Kidney (tissue), 22 donors: ENCODE measurements at places on chromosomes 1 and 21. TPM values are rescaled to one million over a fixed set of nuclear protein-coding genes. Genes with fewer than 3 reads are reported as not detected.
A peak's percentile ranks its signal among the peaks of the same experiment; 100 is the strongest.

DNA sequence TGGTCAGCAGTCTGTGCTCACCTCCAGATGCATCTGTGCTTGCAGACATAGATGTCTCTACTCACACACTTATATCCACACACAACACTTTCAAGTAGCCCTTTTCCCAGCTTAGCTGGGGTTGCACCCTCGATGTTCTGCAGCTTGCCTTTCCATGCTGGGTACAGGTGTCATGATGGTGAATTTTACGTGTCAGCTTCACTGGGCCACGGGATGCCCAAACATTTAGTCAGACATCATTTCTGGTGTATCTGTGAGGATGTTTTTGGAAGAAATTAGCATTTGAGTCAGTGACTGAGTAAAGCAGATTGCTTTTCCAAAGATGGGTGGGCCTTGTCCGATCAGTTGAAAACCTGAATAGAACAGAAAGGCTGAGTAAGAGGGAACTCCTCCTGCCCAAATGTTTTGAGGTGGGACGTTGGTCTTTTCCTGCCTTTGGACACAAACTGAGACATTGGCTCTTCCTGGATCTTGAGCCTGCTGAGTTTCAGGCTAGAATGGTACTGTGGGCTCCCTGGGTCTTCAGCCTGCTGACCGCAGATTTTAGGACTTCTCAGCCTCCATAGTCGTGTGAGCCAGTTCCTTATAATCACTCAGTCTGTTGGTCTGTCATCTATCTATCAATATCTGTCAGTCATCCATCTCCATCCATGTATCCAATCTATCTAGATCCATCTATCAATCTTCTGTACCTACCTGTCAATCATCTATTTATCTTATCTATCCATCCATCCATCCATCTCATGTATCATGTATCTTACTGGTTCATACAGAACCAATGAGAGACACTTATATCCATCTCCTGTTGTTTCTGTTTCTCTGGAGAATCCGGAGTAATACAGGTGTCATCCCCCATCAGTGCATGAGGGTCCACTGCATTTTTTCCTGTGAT is 12.7 kb upstream of the OBSCN start:
- DNase-seq: no peak

DNA sequence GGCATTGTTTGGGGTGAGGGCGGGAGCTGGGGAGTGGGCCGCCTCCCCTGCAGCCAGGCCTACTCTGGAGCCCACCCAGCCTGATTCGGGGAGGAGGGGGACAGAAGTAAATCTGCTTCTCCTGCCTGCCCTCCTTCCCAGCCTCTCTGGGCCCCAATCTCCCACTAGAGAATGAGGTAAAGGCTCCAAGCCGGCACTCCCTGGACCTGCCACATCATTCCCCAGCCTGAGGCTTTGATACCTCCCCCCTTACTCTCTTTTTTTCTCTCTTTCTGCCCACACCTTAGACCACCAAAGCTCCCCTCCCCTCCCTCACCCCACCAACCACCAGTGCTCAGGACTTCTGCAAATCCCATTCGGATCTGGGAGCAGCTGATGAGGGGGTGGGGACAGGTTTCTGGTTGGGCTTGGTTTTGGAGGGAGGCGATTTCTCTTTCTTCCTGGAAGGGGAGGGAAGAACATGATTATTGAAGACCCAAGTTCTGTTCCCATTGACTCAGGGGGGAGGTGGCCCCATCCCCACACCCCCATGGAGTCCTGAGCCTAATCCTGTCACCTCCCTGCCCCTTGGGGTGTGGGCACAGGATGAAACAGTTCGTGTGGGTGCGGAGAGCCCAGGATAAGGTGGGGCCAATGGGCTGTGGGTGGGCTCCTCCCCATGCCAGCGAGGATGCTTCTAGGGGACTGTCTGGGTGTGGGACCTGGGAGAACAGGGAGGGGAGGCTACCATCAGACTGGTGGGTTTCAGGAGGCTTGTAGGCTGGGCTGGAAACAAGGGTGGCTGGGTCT is 1.3 kb downstream of the MAP7D1 start:
- no peak for DNase-seq

DNA sequence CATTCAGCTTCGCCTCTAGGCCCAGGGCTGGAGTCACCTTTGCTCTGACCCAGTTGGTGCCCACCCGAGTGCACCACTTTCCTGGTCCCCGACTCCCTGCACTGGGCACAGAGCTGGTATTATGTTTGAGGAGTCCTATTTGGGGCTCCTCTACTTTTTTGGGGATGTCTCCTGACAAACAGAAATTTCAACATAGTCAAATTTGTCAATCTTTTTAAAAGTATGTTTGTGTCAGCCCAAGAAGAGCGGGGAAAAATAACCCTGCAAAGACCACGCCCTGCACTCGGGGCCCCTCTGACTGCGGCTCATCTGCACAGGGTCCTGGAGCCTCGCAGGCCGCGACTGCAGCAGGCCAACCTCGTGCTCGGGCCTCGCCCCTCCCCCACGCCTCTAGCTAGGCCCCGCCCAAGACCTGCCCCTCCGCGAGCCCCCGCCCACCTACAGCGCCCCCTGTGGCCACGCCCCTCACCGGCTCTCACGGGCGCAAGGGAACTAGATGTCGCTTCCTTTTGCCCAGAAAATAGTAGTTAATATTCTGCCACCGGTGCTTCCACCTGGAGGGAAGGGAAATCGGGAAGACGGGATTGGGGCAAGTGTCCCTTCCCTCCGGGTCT is 11.4 kb downstream of the FAM229A start:
- DNase-seq: no peak

GRCh38 chr1:209590405-209590804 is 6.9 kb downstream of the CAMK1G start:
- peak; percentile 24 for DNase-seq

Gene RGS18
- polyA plus RNA-seq: 0.34 TPM

DNA sequence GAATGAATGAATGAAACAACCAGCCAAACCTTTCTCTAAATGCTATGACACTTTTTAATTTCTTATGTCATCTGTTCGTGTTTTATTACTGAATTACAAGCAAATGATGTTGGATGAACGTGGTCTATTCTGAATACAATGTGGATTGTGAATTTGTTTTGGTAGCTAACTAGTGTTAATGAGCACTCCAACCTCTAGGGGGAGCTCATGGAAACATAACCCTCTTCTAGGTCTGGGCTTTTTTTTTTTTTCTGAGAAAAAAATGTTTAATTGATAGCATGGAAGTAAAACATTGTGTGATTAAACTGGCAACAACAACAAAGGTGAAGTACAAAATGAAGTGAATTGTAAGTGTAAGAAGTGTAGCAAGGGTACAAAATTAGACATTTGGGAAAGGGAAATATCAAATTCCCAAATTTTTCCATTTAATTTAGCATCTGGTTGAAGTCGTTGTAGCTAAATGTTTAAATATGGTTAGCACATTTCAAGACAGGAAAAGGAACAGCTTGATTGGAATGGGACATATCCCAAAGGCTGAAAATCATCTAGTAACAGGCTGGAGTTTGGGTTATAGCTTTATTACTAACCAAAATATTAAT is 42.6 kb upstream of the PTGS2 start:
- no peak for DNase-seq
